Small intestine (tissue), 16 donors: ENCODE measurements at places on chromosomes 6 and 20.

GRCh38 chr6:25384967-25385366 lies 105.8 kb downstream of the CARMIL1 start:
- DNase-seq: no peak

DNA sequence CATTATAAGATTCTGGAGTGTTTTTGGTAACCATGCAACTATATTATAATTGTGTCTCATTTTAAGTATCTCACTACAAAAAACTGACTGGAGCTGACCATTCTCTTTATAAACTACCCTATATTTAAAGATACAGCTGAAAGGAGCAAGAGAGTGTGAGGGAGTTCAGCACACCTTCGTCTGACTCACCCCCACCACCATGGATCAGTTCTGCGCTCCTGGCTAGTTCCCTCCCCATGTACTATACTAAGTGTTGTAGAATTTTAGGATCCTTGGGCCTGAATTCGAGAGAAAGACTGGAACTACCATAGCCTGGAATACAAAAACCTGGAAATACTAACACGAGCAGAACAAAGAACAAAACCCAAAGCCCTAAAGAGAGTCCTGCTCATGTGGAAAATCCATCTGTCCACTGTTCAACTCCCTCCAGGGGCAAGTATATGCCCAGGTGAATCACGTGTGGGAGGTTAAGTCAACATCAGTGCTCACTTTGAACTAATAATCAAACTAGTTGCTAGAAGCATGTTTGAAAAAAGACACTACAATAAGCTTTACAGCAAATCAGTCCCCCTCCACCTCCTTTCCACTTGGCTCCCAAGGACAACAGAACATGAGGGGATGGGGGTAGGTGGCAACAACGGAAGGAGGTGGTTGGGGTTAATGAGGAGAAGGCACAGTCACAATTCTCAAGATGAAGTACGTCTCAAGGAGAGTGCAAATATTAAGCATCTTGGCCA lies 46.8 kb downstream of the ELOVL5 start:
- DNase-seq: no peak

GRCh38 chr6:125987026-125987617 lies 782 bp downstream of the TRMT11 start:
- DNase-seq: no peak

DNA sequence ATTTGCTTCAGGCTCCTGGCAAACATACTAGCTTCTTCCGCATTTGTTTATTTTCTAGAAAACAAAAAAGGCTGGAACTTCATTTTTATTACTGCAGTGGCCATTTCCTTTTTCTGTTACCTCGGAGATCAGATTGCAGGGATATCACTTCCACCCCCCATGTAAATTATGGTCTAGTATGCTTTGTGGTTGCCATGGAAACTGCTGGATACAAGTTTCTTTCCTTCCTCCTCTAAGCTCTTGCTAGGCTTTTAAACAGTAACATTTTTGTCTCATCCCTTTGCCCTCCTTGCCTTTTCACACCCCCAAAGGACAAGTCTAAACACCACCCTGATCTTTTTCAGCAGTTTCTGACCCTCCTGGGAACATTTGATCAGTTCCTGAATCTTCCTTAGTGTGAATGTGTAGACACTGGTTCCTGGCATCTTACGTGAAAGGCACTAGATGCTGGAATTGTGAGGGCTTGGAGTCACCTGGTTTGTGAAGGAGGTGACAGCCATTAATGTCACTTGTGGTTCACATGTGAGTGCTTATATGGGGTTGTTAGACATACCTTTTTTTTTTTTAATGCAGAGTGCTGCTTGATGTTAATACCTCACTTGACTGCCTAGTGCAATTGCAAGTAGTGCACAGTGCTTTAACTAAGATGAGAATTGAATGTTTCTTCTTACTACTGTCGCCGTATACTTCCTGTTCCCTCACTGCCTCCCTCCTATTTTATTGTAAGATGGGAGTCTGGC lies 181.6 kb downstream of the JARID2 start:
- no peak for DNase-seq

DNA sequence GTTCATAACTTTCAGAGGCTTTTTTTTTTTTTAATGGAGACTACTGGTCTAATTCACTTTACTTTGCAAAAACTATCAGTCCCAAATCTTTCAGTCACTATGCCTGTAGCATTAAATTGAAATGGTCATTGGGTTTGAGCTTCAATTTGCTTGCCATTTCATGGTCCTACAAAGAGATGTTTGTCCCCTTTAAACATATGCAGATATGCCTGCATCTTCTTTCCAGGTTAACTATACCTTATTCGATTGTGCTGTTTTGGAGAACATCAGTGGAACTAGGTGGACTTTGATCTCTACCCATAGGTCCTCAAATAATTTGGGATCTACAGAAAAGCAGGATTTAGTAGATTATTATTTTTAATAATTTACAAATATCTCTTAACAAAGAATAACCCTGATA lies 4.6 kb downstream of the POU3F2 start:
- no peak for DNase-seq

DNA sequence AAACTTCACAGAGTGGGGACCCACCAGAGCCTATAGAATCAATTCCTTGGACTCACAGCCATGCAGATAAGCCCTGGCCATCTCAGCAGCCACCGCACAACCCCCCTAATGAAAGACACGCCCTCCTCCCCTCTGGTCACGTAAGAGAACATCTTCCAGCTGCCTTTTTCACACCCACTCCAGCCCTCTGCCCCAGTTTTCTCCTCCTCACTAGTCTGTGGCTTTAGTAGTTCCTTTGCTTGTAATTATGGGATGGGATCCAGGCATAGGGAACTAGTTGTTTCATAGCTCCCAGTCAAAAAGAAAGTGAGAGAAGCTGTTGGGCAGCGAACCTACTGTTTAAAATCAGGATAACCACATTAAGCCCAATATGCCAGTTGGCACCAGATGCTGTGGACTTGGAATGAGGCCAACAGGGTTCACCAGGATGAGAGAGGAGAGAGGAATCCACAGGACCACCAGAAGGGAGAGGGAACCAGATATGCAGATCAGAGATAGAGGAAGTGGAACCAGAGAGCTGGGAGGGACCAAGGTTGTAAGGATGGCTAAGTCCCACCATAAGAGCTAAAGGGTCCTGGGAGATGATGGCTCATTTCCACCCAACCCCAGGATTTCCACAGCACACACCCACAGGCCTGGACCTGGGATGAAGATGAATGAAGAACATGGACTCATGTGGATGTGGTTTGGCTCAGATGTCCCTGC lies 9.0 kb upstream of the BTN3A1 start:
- DNase-seq: no peak

DNA sequence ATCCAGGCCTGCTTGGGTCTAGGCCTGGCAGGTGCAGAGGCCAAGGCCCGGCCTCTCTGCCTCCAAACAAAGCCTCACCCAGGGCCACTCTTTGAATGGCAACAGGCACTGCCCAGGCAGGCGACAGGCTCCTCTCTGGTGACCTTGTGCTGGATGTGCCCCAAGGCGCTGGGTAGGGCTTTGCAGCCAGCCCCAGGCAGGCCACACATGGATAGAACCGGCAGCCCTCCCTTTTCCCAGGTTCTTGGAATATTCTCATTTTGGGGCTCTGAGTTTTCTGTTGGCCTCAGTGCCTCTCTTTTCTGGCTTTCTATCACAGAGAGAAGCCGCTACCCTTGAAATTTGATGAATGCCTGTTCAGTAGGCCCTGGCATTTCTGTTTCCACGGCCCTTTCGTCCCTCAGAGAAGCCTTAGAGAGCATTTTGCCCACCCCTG lies 18.9 kb downstream of the PKIG start:
- no peak for DNase-seq

GRCh38 chr6:42292004-42292740 lies 74.5 kb upstream of the MRPS10 start:
- no peak for DNase-seq

DNA sequence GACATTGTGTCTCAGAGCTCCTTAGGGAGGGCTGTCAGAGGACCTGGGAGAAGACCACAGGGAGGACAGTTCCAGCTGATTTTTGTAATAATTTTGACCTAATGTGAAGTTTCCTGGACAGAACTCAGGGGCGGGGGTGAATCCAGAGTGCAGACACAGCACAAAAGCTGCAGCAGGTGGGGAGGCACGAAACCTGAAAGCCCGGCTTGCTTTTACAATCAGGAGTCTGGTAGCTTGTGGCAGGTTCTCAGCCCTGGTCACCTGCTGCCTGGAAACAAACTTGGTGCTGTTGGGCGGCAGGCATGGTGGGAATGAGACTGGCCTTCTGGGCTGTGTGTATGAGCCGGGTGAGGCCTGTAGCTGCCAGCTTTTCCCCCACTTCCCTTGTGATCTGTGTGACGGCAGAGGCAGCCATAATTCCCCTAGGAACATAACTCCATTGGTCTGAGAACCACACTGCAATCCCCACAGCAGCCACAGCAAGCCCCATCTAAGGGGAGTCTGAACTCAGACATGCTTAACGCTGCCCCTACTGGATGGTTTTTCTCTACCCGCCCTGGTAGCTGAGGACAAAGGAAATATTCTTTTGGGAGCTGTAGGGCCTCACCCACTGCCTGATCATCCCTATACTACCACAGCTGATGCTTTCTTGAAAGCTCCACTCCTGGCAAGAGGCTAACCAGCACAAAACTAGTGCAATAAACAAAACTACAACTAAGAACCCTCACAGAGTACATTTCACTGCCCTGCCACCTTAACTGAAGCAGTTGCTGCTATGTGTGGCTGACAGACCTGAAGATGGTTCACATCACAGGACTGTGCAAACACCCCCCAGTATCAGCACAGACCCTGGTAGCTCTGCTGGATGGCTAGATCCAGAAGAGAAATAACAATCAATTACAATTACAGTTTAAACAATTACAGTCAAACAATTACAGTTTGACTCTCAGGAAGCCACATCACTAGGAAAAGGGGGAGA lies 1055.1 kb upstream of the GJE1 start:
- peak; percentile 11 for DNase-seq

- no peak for DNase-seq
Observed at GRCh38 chr6:44060612-44061374, 66.5 kb downstream of the MRPL14 start.

DNA sequence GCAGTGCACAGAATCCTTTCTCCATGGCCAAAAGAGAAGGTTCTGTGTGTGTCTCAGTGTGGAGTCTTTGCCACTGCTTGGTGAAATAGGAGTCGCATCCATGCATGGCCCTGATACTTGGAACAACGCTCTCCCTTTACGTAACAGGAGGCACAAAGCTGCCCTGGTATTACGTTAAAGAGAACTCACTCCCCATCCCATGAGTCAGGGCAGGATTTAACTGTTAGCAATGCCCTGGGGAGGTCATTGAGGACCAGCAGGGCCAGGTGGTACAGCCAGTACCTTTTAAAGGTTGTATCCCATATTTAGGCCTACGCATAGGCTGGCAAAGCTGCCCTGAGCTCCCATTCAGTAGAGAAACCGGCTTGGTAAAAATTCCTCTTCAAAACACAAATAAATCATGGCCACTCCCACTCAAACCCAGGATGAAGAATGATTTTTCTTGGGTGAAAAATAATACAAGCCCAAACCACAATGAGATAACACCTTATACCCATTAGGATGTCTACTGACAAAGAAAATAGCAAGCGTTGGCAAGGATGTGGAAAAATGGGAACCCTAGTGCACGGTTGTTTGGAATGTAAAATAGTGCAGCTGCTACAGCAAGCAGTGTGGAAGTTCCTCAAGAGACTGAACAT lies 37.1 kb downstream of the MYLK4 start:
- no peak for DNase-seq

GRCh38 chr6:168804331-168804730 lies 363.3 kb downstream of the SMOC2 start:
- DNase-seq: no peak
